Cardiac fibroblast (primary cell): ENCODE measurements at places on chromosomes 13 and 19.

DNA sequence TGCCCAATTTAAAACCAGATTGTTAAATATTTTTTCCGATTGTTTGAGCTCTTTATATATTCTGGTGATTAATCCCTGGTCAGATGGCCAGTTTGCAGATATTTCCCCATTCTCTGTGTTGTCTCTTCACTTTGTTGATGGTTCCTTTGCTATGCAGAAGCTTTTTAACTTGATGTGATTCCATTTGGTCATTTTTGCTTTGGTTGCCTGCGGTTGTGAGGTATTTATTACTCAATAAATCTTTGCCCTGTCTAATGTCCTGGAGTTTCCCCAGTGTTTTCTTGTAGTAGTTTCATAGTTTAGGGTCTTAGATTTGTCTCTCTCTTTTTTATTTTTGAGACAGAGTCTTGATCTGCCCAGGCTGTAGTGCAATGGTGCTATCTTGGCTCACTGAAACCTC is 23.8 kb upstream of the LMO7 start:
- DNase-seq = no peak

GRCh38 chr13:46647512-46648065 is 94.6 kb downstream of the LRCH1 start:
- no peak for DNase-seq

GRCh38 chr13:32175943-32176342 is 139.2 kb downstream of the ZAR1L start:
- DNase-seq = no peak

- no peak for DNase-seq
These were observed 138.6 kb downstream of the KCNRG start for GRCh38 chr13:50153876-50154275.

GRCh38 chr13:69010789-69011188 is 1096.8 kb upstream of the ATXN8OS start:
- no peak for DNase-seq

- DNase-seq = no peak
These were observed 37.3 kb downstream of the PHF11 start for GRCh38 chr13:49533011-49533410.

GRCh38 chr13:61086087-61086486 is 329.6 kb downstream of the PCDH20 start:
- DNase-seq = no peak

- no peak for DNase-seq
These were observed 209.9 kb downstream of the DCT start for GRCh38 chr13:94269557-94269956.

GRCh38 chr19:46536391-46536790 is 40.7 kb upstream of the PNMA8B start:
- no peak for DNase-seq

DNA sequence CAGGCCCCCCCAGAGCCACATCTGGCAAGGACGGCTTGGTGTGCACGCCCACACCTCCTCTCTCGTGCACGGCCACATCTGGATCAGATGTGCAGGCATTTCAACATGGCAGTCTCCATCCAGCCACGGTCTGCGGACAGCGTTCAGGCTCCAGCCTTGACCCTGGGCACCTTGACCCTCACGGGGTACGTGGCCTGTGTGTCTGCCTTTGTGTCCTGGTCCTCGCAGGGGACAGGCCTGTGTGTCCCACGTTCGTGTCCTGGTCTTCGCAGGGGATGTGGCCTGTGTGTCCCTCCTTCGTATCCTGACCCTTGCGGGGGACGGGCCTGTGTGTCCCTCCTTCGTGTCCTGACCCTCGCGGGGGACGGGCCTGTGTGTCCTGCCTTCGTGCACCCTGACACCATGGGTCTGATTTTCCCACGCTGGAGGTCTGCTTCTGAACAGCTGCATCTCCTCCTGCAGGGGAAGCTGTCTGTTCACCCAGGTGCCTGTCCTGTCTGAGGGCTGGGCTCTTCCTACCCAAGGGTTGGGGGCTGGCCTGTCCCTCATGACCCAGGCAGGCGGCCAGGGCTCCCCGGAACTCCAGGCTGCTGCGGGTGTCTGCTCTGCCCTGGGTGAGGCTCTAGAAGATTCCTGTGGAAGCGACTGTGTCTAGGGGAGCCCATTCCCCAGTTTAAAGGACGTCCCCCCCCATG is 25.3 kb downstream of the RASA3 start:
- no peak for DNase-seq

- no peak for DNase-seq
These were observed 51.2 kb upstream of the ABCC4 start for GRCh38 chr13:95352486-95352885.

- DNase-seq = no peak
These were observed 2.8 kb upstream of the IFI30 start for GRCh38 chr19:18170714-18171255.
